ENCODE measurements at places on chromosomes 1 and 21.

DNA sequence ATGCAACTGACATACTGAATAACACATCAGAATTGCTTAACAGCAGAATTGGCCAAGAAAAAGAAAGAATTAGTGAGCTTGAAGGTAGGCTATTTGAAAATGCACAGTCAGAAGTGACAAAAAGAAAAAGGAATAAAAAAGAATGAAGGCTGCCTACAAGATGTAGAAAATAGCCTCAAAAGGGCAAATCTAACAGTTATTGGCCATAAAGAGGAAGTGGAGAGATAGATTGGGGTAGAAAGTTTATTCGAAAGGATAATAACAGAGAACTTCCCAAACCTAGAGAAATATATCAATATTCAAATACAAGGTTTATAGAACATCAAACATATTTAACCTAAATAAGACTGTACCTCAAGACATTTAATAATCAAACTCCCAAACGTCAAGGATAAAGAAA lies 67.5 kb downstream of the ATP6V1G3 start:
- DNase-seq = no peak

- no peak for DNase-seq
Observed at GRCh38 chr21:43280949-43281633, 112.3 kb downstream of the CRYAA start.

GRCh38 chr1:55140546-55140983 lies 74.6 kb downstream of the USP24 start:
- DNase-seq = peak; percentile 52

DNA sequence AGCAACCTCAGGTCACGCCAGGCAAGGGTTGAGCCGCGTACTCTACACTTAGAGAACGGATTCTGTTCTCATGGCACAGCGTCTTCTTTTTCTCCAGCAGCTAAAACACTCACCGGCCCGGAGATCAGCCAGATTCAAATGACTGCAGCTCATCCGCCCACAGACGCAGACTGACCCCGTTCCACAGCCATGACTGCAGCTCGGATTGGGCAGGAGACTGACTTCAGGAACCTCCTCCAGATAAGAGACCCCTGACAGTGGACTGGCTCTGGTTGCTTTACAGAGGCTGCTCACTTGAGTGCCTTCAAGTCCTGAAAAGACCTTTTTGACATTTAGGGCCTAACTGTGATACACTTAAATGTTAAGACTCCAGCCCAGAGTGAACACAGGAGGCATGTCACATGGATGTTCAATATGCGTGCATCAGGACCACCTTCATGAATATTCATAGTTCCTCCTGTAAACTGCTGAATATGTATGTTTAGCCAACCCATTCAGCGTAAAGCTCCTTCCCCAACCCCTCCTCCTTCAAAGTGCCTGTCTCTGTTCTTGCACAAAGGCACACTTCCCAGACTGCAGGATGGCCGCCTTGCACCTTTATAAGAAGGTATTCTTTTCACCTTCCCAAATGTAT lies 42.6 kb downstream of the BACE2 start:
- DNase-seq = no peak

DNA sequence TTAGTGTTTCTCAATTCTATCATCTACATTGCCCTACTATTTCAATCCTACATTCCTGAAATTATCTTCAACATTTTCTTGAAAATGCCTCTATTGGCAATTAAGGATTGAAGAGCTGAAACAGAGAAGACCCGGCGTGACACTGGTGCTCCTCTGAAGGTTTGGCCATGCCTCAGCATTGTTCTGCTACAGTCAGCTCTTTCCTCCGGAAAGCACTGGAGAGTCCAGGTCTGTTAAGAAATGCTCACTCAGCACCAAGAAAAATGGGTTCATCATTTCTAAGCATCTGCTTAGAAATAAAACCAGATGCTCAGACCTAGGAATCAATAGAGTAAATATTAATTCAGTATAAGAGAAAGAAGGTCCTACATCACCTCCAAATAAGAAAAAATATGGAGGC lies 58.8 kb downstream of the WARS2 start:
- DNase-seq = no peak

GRCh38 chr1:32962248-32962896 lies 2.2 kb downstream of the RNF19B start:
- DNase-seq = no peak

DNA sequence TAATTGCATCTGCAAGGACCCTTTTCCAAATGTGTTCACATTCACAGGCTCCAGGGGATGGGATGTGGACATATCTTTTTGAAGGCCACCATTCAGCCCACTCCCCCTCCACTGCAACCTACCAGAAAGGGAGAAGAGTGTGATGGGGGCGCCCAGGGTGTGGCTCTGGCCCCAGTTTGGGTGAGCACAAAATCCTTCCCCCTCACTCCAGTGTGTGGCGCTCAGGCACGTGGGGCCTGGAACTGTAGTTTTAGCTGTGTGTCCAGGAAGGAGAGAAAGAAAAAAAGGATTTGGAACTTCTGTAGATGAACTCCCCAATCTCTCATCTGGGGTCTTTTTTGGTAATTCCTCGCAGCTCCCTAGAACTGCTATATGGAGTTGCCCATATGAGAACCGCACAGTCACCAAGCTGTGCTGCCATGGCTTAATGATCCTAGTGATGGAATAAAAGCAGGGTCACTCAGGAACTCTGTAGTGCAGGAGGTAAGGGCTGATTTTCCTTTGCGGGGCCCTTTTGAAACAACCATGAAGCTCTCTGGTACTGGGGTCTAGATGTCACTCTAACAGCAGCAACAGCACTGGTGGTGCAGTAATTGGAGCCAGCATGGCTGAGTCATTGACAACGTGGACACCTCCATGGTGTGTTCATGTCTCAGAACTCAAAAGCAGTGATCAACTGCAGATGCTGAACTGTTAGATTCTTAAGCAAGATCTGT lies 17.0 kb downstream of the AGT start:
- DNase-seq = no peak

DNA sequence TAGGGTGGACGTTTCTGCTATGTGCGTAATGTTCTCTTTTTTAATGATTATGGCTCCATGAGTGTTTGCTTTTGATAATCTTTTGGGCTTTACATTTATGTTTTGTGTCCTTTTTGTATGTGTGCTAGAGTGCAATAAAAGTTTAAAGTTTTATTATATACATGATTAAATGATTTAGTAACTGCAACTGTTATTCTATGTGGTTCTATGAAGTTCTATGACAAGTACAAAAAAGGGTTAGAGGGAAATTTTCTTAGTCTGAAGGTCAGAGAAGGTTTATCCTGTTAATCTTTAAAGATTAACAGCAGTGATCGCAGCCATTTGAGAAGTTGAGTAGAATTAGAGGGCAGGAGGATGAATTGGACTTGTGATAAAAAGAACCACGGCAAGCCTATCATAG lies 386.4 kb upstream of the CHRM3 start:
- no peak for DNase-seq

DNA sequence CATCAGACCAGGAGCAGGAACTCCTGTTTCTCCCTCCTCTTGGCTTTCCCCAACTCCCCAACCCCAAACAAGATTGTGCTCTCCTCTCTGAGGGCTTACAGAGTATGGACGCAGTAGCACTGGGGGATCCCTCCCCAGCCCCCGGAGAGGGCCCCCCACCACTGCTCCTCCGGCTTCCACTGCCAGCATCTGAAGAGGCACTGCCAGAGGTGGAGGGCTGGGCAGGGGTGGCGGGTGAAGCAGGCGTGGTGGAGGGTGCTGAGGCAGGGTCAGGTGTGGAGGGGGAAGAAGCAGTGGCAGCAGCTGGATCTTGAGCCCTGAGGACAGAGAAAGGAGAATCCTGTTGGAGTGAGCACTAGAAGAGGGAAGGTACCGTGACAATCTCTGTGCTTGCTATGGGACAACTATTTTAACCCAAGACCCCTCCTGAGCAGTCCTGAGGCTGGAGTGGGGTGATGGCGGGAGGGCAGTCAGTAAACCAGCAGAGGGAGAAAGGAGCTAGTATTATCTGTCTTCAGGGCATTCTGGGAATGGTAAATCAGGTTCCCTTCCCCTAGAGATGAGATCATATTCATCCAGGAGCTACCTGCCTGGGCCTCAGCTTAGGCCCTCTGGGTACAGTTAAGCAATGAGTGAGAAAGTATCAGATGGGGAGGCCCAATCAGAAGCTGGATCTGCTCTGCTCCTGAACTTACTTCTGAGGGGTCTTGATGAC lies 2.4 kb downstream of the UBQLN4 start:
- DNase-seq = no peak

Measured in COR-L47 (cell line).